Activated B cell treated with CpG ODN at 0.5 μM for 24 hours (primary cell): ENCODE measurements at places on chromosomes 2 and 18.

- no peak for DNase-seq
Measured at GRCh38 chr2:159071190-159071915, 102.9 kb downstream of the TANC1 start.

DNA sequence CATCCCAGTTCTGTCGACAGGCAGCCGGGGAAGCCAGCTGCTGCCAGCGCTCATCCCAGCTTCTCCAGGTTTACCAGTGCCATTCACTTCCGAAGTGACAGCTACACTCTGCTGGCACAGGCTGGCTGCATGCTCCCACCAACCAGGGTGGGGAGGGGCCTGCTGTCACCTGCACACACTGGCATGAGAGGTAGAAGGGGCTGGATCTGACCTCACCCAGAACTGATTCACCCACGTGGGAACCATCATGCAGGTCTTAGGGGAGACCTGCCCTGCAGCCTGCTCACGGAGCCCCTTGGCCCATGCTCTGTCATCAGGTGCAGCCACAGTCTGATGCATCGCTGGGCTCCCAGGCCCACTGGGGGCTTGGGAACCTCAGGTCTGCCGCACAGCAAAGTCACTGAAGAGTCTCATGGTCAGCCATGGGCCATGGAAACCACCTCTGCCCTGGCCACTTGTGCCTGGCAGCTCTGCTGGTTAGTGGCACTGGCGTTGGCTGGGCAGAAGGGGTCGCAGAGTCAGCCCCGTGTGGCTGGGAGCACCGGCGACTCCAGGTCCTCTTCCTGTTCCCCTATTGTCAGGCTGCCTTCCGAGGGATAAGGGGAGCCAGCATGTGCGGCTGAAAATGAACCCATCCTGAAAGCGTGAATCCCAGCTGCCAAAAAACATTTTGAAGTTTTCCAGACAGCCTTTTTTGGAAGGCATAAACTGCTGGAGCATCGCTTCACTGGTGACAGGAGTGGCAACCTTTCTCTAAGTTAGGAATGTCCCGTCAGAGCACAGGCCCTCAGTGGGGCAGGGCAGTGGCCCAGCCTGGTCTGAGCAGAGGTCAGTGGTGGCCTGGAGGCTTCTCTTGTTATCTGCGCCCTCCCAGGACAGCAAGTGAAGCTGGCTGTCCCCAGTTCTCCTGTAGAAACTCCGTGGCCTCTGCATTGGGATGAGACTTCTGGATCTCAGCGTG lies 157.8 kb downstream of the SEPTIN10 start:
- DNase-seq: no peak

DNA sequence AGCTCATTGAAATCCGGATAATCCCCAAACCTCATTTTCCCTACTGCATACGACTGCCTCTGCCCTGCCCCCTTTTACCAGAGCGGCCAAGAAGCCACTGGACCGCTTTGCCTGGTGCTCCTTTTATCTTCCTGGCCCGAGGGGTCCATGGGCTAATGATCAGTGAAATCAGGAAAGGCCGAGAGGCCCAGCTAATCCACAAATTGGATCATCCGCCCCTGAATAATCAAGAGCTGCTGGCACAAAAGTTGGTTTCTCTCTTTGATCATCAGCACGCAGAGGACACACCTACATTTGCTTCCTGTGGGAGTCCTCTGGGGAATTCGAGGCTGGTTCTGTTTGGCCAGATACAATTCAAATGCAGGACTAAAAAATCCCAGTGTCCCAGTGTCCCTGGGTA lies 144.5 kb downstream of the INSIG2 start:
- DNase-seq: no peak

DNA sequence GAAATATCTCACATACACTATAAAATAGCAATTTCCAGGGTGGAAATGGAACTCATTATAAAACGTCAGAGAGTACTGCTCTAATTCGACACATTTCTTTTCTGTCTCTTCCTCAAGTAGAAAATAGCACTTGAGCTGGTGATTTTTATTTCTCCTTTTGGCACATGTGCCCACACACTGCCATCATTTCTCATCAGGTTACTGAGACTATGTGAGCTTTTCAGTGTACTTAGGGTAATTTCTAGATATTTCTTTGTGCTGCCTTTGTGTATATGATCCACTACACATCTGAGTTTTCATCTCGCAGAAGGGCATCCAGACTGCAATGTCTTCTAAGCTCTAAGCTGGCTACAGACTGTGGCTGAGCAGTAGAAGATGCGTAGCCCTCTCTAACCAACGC lies 62.1 kb upstream of the PGAP1 start:
- DNase-seq: no peak

- DNase-seq: no peak
Measured at GRCh38 chr2:99512181-99512591, 22.4 kb upstream of the REV1 start.

GRCh38 chr18:60981682-60982328 lies 351.4 kb upstream of the CDH20 start:
- DNase-seq: no peak

DNA sequence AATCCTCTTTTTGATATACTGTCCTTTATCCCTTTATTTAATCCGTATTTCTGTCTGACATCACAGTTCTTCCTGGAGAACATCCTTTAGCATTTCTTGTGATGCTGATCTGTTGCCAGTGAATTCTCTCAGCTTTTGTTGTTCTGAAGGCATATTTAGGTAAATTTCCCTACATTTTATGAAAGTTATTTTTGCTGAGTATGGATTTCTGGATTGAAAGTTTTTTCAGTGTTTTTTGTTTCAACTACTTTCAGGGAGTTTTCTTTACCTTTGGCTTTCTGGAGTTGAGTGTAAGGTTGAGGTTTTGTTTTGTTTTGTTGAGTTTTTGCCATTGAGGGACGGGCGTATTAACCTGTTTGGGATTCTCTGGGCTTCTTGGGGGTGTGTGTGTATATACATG lies 22.5 kb downstream of the SNTG2 start:
- DNase-seq: no peak

GRCh38 chr2:234797566-234798250 lies 154.1 kb upstream of the SH3BP4 start:
- DNase-seq: no peak

- no peak for DNase-seq
Measured at GRCh38 chr2:85734942-85735608, 18.7 kb upstream of the ATOH8 start.

DNA sequence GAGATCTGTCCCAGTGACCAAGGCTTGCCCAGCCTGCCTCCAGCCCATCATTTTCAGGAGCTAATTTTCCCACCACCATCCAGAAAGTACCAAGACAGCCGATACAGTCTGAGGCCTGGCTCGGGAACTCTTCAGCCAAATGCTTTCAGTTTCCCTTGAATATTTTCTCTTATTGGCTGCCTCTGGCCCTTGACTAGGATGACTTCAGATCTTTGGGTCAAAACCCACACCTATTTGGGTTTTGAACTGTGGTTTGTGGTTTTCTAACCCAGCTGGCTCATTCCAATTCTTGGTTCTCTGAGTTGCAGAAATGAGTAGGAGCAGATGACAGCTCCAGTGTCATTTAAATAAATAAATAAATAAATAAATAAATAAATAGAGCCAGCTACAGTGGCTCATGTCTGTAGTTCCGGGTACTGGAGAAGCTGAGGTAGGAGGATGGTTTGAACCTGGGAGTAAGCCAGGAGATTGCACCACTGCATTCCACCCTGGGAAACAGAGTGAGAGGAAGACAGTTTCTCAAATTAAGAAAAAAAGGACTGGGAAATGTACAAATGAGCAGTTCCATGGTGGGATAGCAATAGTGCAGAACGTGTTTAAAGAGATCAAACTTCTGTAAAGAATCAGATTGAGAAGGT lies 465.0 kb upstream of the SOX11 start:
- no peak for DNase-seq

GRCh38 chr2:165909466-165909865 lies 44.1 kb downstream of the TTC21B start:
- no peak for DNase-seq

DNA sequence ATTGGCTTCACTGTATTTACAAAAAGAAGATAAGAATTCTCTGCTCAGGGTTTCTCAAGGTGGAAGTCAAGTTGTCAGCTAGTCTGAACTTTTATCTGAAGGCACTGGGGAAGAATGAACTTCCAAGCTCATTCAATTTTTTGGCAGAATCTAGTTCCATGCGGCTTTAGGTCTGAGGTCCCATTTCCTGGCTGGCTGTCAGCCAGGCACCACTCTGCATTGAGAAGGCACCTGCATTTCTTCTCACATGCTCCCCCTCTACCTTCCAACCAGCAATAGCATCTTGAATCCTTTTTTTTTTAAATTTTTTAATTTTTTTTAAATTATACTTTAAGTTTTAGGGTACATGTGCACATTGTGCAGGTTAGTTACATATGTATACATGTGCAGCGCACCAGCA lies 46.2 kb upstream of the RPE start:
- DNase-seq: no peak

- DNase-seq: no peak
Measured at GRCh38 chr2:230863031-230863430, 1.7 kb upstream of the ITM2C start.

GRCh38 chr2:172220121-172220520 lies 117.4 kb upstream of the DLX2 start:
- DNase-seq: no peak

DNA sequence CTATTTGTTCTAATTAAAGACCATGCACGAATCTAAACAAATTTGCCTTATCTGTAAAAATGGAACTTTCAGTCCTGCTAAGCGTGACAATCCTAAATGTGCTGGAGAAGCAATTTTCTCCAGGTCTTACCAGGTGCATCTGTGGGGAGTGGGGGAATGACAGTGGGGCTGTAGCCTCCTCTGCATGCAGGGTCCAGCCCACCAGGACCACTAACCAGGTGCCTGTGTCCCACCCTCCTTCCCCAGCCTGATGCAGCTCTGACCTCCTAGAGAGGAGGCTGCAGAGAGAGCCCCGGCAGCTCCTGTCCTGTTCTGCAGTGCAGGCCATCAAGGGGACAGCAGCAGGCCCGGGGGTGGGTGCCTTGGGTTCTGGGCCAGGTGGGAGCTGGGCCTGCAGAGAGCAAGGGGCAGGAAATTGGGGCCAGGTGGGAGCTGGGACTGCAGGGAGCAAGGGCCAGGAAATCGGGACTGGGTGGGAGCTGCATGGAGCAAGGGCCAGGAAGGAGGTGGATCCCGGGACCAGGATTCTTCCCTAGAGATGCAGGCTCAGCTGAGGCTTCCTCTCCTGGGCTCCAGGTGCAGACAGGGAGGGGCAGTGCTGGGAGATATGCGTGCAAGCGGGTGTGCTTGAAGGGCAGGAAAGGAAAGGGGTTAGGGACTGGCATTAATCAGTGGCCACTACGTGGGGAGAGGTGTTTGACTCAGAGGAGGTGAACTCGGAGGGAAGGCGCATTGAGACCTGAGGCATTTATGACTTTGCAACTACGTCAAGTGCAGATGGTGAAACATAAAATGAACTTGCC lies 185.3 kb downstream of the ANKRD30B start:
- DNase-seq: no peak

DNA sequence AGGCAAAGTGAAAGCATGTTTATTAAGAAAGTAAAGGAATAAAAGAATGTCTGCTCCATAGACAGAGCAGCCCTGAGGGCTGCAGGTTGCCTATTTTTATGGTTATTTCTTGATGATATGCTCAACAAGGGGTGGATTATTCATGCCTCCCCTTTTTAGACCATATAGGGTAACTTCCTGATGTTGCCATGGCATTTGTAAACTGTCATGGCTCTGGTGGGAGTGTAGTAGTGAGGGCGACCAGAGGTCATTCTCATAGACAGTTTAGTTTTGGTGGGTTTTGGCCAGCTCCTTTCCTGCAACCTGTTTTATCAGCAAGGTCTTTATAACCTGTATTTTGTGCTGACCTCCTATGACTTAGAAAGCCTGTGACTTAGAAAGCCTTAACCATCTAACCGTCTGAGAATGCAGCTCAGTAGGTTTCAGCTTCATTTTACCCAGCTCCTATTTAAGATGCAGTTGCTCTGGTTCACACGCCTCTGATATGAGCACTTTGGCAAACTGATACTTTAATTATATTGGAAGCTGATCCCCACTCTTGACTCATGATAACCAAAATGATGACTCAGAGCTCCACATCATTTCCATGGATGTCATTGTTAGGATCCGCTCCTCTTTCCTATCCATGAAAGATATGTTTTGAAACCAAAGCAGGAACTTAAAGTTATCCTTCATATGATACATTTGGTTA lies 14.5 kb upstream of the ERMN start:
- no peak for DNase-seq

DNA sequence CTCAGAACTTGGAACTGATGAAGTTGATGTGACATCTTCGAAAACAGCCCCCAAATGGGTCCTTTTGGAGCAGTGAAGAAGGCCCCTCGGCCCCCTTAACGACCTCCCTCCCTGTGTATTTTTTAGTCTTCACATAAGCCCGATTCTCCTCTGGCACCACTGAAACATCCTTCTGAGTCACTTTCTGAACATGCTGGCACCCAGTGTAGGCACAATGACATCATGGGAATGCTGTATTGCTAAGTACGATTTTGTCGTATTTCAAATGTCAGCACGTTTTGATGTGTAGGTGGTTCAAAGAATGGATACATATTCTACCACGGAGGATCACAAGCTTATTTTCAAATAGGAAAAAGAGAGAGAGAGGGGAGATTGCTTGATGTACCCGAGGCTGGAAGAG lies 111.7 kb upstream of the RIOK3 start:
- DNase-seq: no peak

GRCh38 chr2:191222507-191222906 lies 22.7 kb upstream of the MYO1B start:
- no peak for DNase-seq

DNA sequence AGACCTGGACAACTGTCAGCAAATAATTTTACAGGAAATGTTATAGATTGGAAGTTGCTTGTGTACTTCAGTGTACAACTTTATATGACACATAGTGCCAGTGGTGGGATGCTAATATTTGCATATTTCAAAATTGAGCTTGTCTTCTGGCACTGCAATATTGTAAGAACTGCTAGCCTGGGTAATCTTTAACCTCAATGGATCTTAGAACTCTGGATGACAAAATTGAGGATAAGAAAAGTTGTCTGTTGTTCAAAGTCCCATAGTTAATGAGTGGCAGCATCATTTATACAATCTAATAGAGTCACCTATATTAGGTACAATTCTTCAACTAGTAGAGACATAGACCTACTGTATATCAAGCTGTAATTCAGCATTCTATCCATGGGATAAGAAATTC lies 110.3 kb downstream of the MEIS1 start:
- DNase-seq: no peak

- no peak for DNase-seq
Measured at GRCh38 chr18:3579701-3580100, 129.7 kb downstream of the TGIF1 start.

DNA sequence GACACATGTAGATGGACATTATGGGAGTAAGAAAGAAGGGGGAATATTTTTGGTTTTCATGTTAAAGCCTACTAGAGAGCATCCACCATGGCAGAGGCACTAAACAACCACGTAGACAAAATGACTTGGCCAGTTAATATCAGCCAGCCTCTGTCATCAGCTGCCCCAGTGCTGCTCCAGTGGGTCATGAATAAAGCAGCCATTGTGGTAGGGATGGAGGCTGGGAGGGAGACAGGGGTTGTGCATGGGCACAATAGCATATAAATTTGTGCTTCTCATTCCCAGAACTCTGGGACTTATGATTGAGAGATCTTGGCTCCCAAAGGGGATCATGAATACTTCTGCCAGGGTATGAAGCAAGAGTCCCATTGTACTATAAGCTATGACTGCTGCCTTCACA lies 31.1 kb upstream of the CXCR4 start:
- DNase-seq: no peak

GRCh38 chr2:226953826-226954225 lies 118.0 kb downstream of the RHBDD1 start:
- no peak for DNase-seq

- DNase-seq: no peak
Measured at GRCh38 chr18:136433-136832, 21.9 kb upstream of the USP14 start.

- DNase-seq: no peak
Measured at GRCh38 chr2:71100195-71100964, 29.6 kb downstream of the MCEE start.

- no peak for DNase-seq
Measured at GRCh38 chr2:12641441-12641840, 75.3 kb upstream of the TRIB2 start.
